ENCODE measurements at places on chromosomes 2 and 18.

- DNase-seq, result no peak
Observed at GRCh38 chr18:63819786-63820185, 44.6 kb downstream of the SERPINB7 start.

DNA sequence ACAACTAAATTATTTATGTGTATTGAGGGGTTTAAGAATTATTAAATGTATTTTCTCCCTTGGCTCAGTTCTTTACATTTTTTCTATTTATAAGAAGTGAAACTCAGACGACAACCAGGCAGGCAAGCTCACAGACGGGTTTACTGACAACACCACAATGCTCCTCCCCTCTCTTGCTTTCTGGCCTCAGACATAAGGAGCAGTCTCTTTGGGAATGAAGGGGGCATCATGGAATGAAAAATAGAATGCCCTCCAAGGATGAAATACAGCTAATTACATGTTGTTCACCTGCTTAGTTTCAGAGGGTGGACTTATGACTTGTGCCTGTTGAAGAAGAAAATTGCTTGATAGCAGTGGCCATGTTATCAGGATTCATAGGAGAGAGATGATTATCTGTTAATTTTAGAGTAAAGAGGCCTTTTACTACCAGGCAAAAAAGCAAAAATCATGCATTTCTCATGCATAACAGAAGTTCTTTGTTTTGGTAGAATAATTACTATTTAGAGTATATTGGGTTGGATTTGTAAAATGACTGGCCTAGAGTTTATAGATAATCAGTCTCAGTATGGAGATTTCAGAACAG lies 172.1 kb upstream of the LRRTM1 start:
- no peak for DNase-seq

- no peak for DNase-seq
Observed at GRCh38 chr2:147636238-147636882, 208.5 kb upstream of the ACVR2A start.

- no peak for DNase-seq
Observed at GRCh38 chr18:77000527-77000926, 132.1 kb downstream of the MBP start.

DNA sequence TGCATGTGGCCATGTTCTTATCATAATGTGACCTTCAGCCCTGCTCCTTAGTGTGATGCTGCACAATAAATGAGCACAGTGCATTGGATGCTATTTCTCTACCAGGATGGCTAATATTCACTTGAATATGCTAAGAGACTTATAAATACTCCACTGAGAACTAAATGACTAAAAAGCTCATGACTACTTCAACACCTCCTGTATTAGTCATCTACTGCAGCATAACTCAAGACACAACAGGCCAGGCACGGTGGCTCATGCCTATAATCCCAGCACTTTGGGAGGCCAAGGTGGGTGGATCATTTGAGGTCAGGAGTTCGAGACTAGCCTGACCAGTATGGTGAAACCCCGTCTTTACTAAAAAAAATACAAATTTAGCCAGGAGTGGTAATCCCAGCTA lies 213.4 kb downstream of the RND3 start:
- DNase-seq, result no peak

Measured in iPS DF 6.9 (cell line).